Activated CD4-positive, CD25-positive, alpha-beta regulatory T cell (primary cell): ENCODE measurements at places on chromosomes 5 and 9.

DNA sequence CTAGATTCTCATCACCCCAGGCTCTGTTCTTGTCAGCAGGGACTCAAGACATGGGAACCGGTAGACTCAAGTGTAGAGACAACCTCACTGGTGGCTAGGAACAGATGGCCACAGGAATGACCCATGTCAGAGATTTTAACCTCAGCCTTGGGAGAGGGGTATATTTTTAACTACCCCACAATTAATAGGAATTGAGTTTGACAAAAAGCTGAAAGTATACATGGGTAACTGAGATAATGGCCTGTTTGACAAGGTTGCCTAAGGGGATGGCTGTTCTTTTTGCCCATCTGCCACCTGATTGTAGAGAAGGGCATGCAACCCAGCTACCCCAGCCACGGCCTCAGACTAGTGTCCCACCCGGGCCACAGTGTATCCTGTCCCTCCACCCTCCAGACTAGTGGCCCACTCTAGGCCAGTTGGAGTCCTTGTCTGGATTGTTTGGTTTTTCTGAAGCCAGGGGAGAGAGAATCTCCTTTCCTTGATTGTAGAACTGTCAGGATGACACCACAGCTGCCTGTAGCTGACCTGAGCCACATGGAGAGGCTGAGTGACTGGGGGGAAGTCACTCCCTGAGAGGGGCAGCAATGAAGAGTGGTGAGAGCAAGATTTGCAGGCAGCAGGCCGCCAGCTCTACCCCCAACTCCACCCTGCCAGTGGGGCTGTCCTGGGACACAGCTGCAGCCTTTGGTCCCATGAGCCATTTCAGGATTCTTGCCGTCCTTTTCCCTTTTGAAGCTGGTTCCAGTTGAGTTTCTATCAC, 14.6 kb upstream of the ANGPTL2 start:
- DNase-seq = no peak

GRCh38 chr5:41346609-41347008, 133.3 kb upstream of the C6 start:
- DNase-seq = no peak

- no peak for DNase-seq
Measured at GRCh38 chr9:137989999-137990715, 112.6 kb downstream of the CACNA1B start.

GRCh38 chr9:121294866-121295661, 27.1 kb downstream of the GSN start:
- DNase-seq = no peak

GRCh38 chr9:135348076-135348787, 131.3 kb upstream of the PPP1R26 start:
- DNase-seq = no peak

- DNase-seq = no peak
Measured at GRCh38 chr5:5270958-5271785, 131.0 kb downstream of the ADAMTS16 start.

DNA sequence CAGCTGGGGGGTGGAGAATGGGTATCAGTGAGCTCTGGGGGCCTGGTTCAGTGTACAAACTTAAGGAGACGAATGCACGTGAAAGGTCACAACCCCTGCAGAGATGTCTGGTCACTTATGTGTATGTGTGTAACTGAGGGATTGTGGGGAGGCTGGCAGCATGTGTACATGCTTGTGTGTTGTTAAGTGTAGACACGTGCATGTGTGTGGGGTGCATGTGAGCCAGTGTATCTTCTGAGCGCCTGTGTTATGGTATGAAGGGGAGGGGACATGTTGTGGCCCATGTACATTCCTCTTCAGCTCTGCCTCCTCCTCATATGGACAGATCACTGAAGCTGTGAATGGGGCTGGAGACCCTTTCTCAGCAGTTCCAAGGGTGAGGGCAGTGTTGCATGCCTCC, 2.0 kb downstream of the TMEM8B start:
- DNase-seq = no peak

DNA sequence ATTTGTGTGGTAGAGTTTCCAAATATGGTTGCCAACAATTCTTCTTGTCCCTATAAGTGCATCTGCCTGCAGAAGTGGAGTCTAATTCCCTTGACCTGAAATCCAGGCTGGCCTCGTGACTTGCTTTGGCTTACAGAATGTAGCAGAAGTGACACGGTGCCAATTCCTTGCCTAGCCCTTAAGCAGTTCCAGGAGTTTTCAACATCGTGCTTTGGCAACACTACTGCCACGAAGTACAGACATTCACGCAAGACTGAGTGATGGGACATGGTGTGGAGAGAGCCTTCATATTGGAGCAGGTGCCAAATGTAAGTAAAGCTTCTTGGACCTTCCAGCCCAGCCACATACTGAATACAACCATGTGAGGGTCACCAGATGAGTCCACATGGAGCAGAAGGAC, 92.9 kb upstream of the NEK6 start:
- DNase-seq = no peak

DNA sequence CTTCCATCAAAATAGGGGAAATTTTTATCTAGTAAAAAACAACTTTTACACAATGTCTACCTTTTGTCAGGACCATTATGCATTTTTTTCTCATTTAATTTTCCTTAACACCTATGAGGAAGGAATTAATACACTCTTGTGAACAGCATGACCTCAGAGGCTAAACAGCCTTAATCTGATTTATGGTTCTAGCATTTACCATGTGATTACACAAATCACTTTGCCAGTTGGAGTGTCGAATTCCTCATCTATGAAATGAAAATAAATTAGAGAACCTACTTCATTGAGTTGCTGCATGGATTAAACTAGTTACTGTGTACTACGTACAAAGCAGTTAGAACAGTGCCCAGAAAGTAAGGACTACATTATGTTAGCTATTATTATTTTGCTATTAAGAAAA, 187.7 kb upstream of the MPDZ start:
- no peak for DNase-seq

GRCh38 chr5:55993013-55993412, 1.8 kb downstream of the IL6ST start:
- no peak for DNase-seq

DNA sequence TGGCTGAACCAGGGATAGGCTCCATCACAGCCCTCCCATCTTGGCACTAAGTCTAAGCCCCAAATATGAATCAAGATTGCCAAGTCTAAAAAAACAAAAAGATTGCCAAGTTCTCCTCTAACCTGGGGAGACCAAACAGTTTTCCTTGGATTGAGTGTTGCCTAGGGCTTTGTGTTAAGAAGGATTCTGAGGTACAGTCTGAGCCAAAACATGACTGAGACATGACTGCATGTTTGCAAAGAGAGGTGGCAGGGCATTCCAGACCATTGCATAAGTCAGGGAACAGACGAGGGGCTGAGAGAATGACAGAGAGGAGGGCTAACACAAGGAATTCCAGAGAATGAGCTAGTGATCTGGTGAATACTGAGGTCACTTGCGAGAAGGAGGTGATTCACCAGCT, 11.4 kb downstream of the LAMC3 start:
- DNase-seq = no peak

DNA sequence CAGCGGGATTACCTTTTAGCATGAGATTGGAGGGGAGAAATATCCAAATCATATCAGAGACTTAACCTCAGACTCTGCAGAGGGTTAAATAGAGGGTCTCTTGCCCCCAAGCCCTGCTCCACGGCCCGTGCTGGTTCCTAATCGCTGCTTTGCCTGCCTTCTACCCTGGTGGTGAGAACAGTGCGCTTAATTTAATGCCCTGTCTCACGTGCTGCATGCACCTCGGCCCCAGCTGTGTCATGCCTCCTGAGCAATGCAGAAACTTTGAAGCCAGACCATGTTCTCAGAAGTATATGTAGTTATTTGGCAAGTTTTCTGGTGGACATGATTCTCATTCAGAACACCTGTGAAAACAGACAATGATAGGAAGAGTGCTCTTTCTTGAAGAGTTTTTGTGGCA, 1.4 kb downstream of the OTULIN start:
- no peak for DNase-seq

DNA sequence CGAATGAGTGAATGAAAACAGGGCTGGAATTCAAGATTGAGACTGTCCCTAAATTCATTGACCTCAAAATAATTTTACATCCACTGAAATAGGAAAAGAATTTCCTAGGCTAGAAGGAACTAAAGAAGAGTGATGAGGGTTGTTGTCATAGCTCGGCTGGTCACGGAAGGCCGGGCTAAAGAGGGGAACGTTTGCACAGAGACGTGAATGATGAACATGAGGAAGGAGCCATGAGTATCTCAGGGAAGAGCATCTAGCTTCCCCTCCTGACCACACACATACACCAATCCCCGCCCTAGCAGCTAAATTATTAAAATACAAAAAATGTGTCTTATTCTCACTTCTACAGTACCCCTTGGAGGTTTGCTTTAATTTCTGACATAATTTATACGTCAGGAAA, 124.4 kb upstream of the ABCA1 start:
- no peak for DNase-seq

DNA sequence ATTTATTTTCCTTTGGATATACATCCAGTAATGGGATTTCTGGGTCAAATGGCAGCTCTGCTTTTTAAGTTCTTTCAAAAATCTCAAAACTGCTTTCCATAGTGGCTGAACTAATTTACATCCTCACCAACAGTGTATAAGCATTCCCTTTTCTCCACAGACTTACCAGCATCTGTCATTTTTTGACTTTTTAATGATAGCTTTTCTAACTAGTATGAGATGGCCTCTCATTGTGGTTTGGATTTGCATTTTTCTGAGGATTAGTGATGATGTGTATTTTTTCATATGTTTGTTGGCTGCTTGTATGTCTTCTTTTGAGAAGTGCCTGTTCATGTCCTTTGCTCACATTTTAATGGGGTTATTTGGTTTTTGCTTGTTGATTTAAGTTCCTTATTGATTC, 90.0 kb upstream of the HMHB1 start:
- no peak for DNase-seq

DNA sequence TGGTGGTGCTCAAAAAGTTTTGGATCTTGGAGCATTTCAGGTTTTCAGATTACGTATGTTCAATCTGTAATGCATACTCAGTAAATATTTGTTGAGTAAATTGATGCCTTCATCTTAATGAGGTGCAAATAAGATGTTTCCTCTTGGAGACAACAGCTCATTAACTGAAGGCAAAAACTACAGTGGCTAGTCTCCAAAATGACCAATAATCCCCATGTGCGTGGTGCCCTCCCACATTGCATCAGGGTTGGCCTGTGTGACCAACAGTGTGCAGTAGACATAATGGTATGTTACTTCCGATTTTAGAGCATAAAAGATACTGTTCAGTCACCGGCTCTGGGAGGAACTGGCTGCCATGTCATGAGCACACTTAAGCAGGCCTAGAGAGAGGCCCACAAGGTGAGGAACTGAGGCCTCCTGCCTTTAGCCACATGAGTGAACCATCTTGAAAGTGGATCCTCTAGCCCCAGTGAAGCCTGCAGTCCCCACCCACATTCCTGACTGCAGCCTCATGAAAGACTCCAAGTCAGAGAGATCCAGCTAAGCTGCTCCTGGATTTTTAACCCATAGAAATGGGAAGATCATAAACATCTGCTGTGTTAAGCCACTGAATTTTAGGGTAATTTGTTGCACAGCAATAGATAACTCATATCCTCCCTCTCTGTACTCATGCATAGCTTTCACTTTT, 55.7 kb downstream of the LIFR start:
- DNase-seq = no peak

GRCh38 chr9:132503116-132503515, 79.3 kb upstream of the BARHL1 start:
- no peak for DNase-seq

GRCh38 chr5:50710838-50711237, 44.4 kb downstream of the PARP8 start:
- no peak for DNase-seq

- no peak for DNase-seq
Measured at GRCh38 chr5:39415201-39415600, 9.6 kb downstream of the DAB2 start.

GRCh38 chr5:180159756-180160155, 49.3 kb downstream of the RASGEF1C start:
- no peak for DNase-seq

DNA sequence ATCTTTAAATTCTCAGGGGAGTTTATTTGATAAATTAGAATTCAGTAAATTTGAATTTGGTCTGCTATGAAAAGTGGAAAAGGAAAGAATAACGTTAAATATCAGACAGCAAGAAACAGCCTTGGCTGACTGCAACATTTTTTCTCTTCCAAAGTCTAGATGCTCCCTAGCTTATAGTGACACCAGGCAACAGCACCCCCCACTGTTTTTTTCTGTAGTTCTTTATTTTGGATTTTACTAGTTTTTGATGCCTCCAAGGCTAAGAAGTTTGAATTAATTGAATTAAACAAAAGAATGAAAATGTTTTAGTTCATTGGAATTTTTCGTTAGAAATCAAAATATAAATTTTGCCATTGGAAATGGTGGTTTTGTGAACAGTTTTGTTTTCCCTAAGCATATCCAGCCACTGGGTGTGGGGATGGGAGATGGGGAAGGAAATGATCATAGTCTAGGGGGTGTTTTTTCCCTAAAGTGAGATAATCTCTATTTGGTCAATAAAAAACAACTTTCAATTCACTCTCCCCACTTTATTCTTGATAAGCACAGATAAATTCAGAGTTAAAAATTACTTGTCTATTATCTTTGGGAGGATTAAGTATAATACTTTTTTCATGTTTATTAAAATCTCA, 199.3 kb upstream of the CD180 start:
- no peak for DNase-seq

GRCh38 chr9:8880060-8880459, 1080.5 kb upstream of the DMAC1 start:
- DNase-seq = no peak

- no peak for DNase-seq
Measured at GRCh38 chr5:10140195-10140973, 109.3 kb downstream of the ATPSCKMT start.

GRCh38 chr5:164578401-164578800, 1073.0 kb downstream of the MAT2B start:
- no peak for DNase-seq

DNA sequence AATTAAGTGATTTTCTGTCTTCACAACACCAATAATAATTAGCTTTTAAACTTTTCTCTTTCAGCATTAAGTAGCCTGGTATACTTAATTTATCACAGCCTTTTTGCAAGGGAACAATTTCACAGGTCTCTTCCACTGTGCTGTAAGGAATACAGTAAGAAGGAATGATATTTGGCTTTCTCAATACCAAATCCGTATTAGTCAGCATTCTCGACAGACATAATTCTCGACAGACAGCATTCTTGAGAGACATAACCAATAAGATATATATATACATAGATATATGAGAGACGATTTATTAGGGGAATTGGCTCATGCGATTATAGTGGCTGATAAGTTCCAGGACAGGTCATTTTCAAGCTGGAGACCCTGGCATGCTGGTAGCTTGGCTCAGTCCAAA, 18.0 kb downstream of the PRKAA1 start:
- no peak for DNase-seq

DNA sequence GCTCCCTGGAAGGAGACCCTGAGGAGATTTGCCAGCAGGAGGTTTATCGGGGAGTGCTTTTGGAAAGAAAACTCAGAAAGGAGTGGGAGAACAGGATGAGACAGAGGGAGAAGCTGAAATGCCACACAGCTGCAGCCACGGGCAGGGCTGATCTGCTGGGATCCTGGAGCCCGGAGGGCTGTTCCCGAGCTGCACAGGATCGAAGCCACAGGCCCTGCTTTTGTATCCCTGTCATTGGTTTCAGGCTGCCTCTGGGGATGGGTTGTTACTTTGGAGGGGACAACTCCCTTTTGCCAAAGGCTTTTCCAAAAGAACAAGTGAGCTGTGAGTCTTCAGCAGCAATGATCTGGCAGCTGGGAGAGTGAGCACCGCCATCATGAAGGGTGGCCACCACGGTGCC, 152.5 kb upstream of the PTCH1 start:
- DNase-seq = no peak
